ENCODE measurements at places on chromosomes 3 and 15. TPM values are rescaled to one million over a fixed set of nuclear protein-coding genes. Genes with fewer than 3 reads are reported as not detected.

Gene PHLDB2
- total RNA-seq: 618 TPM

Gene TMCO5A
- total RNA-seq: not detected

Gene GOLGA6A
- total RNA-seq: 0.54 TPM

Gene TNNC1
- 3.5 TPM for total RNA-seq

Gene ANKRD63
- not detected for total RNA-seq

Gene PLA2G4D
- total RNA-seq: not detected

Gene DUOX2
- total RNA-seq: 5.1 TPM

Gene ACAN
- total RNA-seq: under 0.01 TPM

Gene TMA7
- total RNA-seq: 123 TPM

Gene LMAN1L
- total RNA-seq: 0.11 TPM

Gene LRRC15
- total RNA-seq: under 0.01 TPM

Gene GOLGA6L7
- total RNA-seq: not detected

Gene MFGE8
- total RNA-seq: 184 TPM

Gene SMAD6
- 9.4 TPM for total RNA-seq

Gene B3GNT5
- 22.0 TPM for total RNA-seq

Gene STRIT1
- not detected for total RNA-seq

Gene DIS3L
- 38.1 TPM for total RNA-seq

Gene GAP43
- not detected for total RNA-seq

Gene VWA5B2
- not detected for total RNA-seq

Gene CLDN1
- not detected for total RNA-seq

Gene ZIC1
- not detected for total RNA-seq

Gene PLSCR2
- total RNA-seq: not detected

Gene SLCO2A1
- under 0.01 TPM for total RNA-seq

Gene OSTN
- not detected for total RNA-seq

Gene CPNE9
- total RNA-seq: not detected

Gene MESP2
- 0.39 TPM for total RNA-seq

Gene CYB561D2
- total RNA-seq: 31.0 TPM

Gene EFHB
- total RNA-seq: 1.6 TPM

Gene GOLGA8J
- not detected for total RNA-seq

Gene GALNT15
- not detected for total RNA-seq

Gene CD200R1
- total RNA-seq: 0.39 TPM

Gene NBEAL2
- total RNA-seq: 36.7 TPM

All from placental epithelial cell (primary cell).